ENCODE measurements at places on chromosomes 1 and 21. TPM values are rescaled to one million over a fixed set of nuclear protein-coding genes. Genes with fewer than 3 reads are reported as not detected.
A peak's percentile ranks its signal among the peaks of the same experiment; 100 is the strongest.

Gene RNASEL
- 8.4 TPM for polyA plus RNA-seq

DNA sequence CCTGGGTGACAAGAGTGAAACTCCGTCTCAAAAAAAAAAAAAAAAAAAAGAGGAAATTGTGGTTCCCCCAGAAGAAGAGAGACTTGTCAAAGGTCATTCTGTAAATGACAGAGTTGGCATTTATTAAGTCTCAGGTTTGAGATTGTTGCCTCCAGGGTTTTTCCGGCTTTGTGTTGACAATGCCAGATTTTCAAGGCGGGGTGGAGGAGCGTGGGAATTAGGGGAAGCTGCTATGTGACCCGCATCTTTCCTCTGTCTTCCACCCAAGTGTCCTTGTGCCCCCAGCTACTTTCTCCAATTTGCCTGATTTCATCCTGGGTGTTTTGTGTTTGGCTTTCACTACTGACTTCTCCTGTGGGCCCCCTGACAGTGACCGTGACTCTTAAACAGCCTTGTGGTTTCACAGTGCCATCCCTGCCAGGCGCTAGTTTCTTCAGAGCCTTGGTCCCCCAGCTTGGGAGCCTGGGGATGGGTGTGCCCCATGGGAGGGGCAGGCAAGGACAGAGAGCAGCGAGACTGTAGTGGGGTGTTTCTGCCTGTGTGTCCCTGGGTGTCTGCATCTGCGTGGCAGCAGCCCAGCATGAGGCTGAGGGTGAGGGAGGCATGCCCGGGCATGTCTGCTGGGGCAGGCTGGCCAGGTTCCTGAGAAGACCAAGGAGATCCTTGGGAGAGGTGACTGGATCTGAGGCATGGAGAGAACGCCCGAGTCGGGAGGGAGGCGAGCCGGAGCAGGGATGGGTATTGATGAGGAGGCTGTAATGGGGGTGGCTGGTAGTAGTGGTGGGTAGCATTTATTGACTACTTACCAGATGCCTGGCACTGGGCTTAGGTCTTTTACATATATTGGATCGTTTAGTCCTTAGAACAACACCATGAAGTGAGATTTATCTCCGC is 46.3 kb downstream of the IER5 start:
- peaks cover 19% of the 10 kb centered on the region for H3K4me1 ChIP-seq
- no peaks in the 10 kb centered on the region for H3K36me3 ChIP-seq

DNA sequence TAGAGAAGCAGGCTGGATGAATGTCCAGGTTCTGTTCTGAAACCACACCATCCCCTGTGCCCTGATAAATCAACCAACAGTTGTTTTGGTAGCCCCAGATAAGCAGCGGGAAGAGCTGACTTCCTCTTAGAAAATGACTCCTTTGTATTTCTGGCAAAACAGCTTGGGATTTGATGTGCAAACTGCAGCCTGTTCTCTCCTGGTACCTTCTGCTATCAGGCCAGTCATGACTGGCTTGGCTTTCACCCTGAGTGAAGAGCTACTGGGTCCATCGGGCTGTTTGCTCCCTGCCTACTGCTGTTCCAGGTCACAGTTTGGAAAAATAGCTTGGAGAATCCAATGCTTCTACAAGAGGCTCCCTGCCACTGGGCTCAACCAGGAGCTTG is 116.8 kb downstream of the DTL start:
- H3K36me3 ChIP-seq, result no peaks in the 10 kb centered on the region
- DNase-seq, result no peak
- no peak overlapping the region for H3K4me3 ChIP-seq
- H3K4me1 ChIP-seq, result peaks cover 2% of the 10 kb centered on the region
- no peaks in the 10 kb centered on the region for H3K27me3 ChIP-seq
- H3K27ac ChIP-seq, result no peak overlapping the region

DNA sequence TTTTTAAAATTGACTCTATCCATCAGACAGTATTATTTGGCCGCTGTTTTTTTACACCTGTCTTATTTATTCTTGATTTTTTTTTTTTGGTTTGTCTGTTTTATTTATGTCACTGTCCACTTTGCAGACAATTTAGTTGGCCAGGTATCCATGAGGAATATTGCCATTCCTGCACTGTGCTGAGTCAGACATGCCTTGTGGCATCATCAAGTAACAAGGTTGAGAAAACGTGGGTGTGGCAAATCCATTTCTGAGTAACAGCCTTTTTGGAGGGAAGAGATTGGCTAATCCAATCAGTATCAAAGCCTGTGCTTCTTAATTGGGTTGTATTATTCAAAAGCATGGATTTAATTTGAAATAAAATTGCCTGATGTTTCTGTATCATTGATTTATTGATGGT is 463.1 kb downstream of the USP25 start:
- H3K4me3 ChIP-seq, result no peak overlapping the region
- H3K27me3 ChIP-seq, result no peaks in the 10 kb centered on the region
- peaks cover 5% of the 10 kb centered on the region for H3K4me1 ChIP-seq
- no peak for DNase-seq
- H3K36me3 ChIP-seq, result no peaks in the 10 kb centered on the region

Gene CD1C
- polyA plus RNA-seq, result 27.2 TPM

Gene B4GALT3
- 32.0 TPM for polyA plus RNA-seq

- no peak overlapping the region for H3K4me3 ChIP-seq
- H3K4me1 ChIP-seq, result no peaks in the 10 kb centered on the region
- no peaks in the 10 kb centered on the region for H3K27me3 ChIP-seq
Measured at GRCh38 chr1:12634156-12634555, 9.7 kb upstream of the AADACL4 start.

Gene GSTM2
- polyA plus RNA-seq, result 100 TPM

Gene CCDC185
- not detected for polyA plus RNA-seq

DNA sequence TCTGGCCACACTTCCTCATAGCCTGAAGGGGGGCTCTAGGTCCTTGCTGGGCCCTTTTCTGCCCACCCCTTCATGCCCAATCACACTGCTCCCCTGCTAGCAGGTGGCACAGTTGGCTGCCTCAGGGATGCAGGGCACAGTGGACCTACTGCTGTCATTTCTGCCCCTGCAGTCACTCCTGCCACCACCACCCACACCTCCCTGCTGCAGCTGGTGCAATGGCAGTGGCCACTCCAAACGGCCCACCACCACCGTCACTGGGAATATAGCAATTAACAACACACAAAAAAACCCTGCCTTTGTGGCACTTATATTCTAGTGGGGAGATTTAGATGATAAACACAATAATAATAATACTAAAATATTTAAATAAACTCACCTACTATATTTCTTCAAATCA is 162.4 kb upstream of the DUSP10 start:
- H3K4me3 ChIP-seq, result no peak overlapping the region
- H3K4me1 ChIP-seq, result no peaks in the 10 kb centered on the region
- no peaks in the 10 kb centered on the region for H3K36me3 ChIP-seq
- H3K27me3 ChIP-seq, result no peaks in the 10 kb centered on the region
- no peak for DNase-seq

DNA sequence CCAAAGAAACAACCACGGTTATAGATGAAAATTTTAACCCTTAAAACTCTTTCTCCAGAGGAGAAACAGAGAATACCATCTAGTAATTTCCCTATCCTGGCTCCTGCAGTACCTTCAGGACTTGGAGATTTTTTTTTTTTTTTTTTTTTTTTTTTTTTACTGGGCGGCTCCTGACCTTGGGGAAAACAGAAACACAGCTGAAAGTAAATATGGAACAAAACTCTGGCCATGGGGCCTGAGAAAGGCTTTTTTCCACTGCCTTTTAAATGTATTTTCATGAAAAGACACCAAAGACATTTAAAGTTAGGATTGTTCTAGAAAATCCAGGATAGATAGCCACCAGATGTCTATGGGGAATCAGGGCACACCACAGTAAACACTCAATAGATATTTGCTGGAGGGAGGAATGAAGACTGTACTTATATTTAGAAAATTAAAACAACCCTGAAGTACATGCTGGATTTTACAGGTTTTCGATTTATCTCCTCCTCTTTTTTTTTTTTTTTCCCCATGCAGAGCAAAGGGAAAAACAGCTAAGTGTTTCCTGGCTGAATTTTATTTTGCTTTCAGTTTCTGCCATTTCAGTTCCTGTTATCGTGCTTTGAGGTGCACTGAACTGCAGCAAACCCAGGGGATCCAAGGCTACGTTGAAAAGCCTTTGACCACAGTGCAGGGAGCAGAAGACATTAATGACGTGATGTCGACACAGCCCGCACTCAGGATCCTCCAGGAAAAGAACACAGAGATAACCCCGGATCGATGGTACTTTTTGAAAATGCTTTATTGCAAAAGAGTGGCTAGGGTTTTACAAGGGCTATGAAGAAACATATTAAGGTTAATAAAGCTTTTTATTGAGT is 35.7 kb upstream of the CNN3 start:
- peak overlapping the region; percentile 74 for H3K27ac ChIP-seq
- DNase-seq, result peak; percentile 47

Gene HSD3B2
- polyA plus RNA-seq, result 0.80 TPM

Gene TMEM240
- 2.8 TPM for polyA plus RNA-seq

DNA sequence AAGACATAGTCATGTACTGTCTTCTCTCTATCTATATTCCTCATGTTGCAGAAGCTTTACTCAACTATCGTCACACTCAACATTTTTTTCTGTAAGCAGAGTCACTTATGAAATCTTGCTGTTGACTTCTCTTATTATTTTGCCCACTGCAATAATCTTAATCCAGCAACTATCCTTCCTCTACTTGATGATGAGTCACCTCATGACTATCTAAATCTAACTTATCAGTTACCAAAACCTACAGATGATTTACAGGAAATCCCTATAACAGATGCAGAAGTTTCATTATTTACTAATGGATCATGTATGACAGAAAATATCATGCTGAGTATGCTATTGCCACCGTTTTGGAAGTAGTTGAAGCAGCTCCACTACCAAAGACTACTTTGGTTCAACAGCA is 378.9 kb downstream of the DUSP10 start:
- no peak overlapping the region for H3K27ac ChIP-seq
- no peaks in the 10 kb centered on the region for H3K27me3 ChIP-seq
- no peak overlapping the region for H3K4me3 ChIP-seq
- H3K36me3 ChIP-seq, result no peaks in the 10 kb centered on the region
- no peaks in the 10 kb centered on the region for H3K4me1 ChIP-seq
- DNase-seq, result no peak

DNA sequence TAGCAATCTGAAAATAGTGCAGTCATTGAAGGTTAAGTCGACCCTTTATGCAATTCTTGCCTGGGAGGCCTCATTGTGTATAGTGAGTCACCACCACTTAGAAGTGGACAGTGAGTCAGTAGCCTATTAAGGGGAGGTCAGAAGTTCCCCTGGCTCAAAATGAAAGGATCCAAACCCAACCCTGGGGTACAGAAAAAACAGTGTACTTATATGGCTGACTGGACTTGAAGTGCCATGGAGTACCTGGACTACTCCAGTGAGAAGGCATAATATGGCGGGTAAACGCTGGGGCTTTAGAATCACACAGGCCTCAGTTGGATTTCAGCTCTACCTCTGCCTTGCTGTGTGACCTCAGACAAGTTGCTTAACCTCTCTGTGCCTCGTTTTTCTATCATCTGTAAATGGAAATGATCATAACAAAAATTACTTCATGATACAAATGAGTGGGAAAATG is 2.2 kb upstream of the BCL9 start:
- no peak overlapping the region for H3K4me3 ChIP-seq
- H3K27ac ChIP-seq, result no peak overlapping the region
- H3K36me3 ChIP-seq, result no peaks in the 10 kb centered on the region
- H3K27me3 ChIP-seq, result no peaks in the 10 kb centered on the region
- H3K4me1 ChIP-seq, result peaks cover 21% of the 10 kb centered on the region

Gene KDM1A
- polyA plus RNA-seq, result 34.8 TPM

Gene TIE1
- polyA plus RNA-seq, result 8.3 TPM

Gene SPSB1
- polyA plus RNA-seq, result 12.9 TPM

Gene TEX38
- 0.14 TPM for polyA plus RNA-seq

- H3K36me3 ChIP-seq, result no peaks in the 10 kb centered on the region
- no peak for DNase-seq
- H3K27me3 ChIP-seq, result no peaks in the 10 kb centered on the region
- H3K4me3 ChIP-seq, result no peak overlapping the region
Measured at GRCh38 chr1:237877631-237878030, 13.1 kb downstream of the ZP4 start.

GRCh38 chr1:157894613-157895165 is 53.1 kb upstream of the CD5L start:
- H3K4me1 ChIP-seq, result no peaks in the 10 kb centered on the region
- no peaks in the 10 kb centered on the region for H3K36me3 ChIP-seq
- DNase-seq, result no peak
- H3K27me3 ChIP-seq, result no peaks in the 10 kb centered on the region

Gene SYTL1
- 167 TPM for polyA plus RNA-seq

- H3K27me3 ChIP-seq, result no peaks in the 10 kb centered on the region
- DNase-seq, result no peak
- H3K4me3 ChIP-seq, result no peak overlapping the region
- no peaks in the 10 kb centered on the region for H3K36me3 ChIP-seq
Measured at GRCh38 chr1:212292250-212293105, 7.3 kb downstream of the PPP2R5A start.

GRCh38 chr1:2060072-2060471 is 9.9 kb downstream of the PRKCZ start:
- no peaks in the 10 kb centered on the region for H3K27me3 ChIP-seq
- no peak for DNase-seq
- H3K4me1 ChIP-seq, result no peaks in the 10 kb centered on the region

Gene TRIM58
- 0.14 TPM for polyA plus RNA-seq

GRCh38 chr1:230824919-230825721 is 43.2 kb downstream of the C1orf198 start:
- no peaks in the 10 kb centered on the region for H3K27me3 ChIP-seq
- H3K36me3 ChIP-seq, result no peaks in the 10 kb centered on the region
- H3K27ac ChIP-seq, result no peak overlapping the region
- DNase-seq, result no peak

DNA sequence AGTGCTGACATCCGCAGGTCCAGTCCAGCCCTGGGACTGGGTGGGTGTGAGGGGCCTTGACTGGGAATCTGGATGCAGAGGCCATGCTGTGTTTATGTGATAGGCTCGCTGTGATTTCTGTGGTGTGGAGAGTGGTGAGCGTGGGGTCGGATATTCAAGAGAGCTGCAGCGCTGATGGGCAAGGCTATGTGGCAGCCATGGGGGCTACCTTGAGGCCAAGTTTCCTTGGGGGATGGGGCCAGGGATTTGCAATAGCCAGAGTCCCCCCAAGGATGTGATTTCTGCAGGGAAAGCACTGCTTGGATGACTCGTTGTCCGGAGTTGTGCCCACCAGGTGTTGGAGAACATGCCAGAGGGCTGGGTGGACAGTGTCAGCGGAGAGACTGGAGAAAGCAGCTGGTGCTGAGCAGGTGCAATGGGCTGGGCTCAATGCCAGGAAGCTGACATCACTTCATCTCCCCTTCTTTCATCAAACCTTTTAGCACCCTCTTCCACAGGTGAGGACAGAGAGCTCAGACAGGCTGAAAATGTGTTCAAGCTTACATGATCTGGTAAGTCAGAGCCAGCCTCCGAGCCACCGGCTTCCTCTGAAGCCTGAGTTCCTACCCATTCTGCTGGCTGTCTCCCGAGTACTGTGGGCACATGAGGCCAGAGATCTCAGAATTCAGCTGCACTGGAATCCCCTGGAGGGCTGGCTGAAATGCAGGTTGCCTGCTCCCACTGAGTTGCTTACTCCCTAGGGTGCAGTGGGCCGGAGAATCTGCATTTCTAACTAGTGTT is 132.9 kb downstream of the RHOU start:
- no peaks in the 10 kb centered on the region for H3K36me3 ChIP-seq
- no peak overlapping the region for H3K27ac ChIP-seq
- peaks cover 53% of the 10 kb centered on the region for H3K4me1 ChIP-seq
- no peaks in the 10 kb centered on the region for H3K27me3 ChIP-seq
- no peak overlapping the region for H3K4me3 ChIP-seq
- peak; percentile 53 for DNase-seq

Gene RNU1-4
- not detected for polyA plus RNA-seq
